Stimulated activated CD8-positive, alpha-beta memory T cell treated with anti-CD3 and anti-CD28 coated beads, Interleukin-7, amount 100 ng/mL, for 1 hour (primary cell): ENCODE measurements at places on chromosomes 1 and 21.

DNA sequence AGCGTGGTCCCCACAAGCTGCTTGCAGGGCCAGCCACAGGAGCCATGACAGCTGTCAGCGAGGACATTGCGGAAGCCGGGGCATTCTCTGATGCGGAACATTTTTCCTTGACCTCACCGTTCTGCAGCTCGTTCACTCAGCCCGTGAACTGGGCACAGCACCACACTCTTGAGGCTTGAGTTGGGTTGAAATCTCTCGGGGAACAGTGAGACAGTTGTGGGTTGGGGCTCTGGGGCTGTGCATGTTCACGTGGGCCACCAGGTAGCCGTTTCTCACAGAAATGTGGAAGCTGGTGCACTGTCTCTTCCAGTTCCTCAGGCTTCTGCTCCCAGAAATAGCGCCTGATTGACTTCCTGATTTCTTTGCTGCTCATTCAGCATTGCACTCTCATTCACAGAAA is 69.8 kb downstream of the SPSB1 start:
- DNase-seq: no peak

DNA sequence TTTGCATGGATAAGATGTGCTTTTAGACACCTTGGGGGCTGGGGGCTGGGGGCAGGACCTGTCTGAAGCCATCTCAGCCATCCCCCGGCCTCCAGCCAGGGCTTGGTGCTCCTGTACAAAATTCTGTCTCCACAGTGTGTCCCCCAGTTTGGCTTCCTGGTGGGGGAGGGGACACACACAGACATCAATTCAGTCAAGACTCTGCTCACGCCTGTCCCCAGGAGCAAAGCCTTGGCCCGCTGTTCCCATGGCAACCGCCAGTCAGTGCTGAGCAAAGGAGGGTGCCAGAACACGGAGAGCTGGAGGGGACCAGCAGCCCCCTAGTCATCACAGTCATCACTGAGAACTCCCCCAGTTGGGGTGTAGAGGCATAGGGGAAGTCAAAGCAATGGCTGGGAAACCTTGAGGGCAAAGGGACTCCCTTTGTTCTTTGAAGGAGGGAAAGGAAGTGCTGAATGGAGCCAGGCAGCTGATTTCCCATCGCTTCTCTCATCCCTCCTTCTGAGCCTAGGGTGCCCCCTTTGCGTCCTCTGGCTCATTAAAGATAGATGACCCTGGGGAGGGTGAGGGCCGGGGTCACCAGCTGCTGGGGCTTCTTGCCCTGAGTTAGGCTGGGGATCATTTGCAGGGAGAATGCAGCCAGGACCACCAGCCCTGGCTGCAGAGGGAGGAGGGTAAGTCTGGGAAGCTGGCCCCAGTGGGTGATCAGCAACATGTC is 134.9 kb upstream of the IPO9 start:
- no peak for DNase-seq

DNA sequence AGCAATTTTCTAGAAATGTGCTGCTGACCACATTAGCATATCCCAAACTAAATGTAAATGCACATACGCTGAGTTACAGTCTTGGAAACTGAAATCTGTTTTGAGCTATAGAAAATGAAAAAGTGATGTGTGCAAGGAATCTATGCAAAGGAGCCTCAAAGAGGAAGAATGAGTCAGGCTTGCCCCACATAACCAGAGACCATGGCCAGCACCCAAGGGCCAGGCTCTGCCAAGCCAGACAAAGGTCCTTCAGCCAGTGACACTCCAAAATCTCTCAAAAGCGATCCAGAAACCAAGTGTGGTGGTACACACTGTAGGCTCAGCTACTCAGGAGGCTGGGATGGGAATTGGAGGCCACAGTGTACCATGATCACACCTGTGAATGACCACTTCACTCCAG is 195.2 kb downstream of the TOMM20 start:
- DNase-seq: no peak

GRCh38 chr1:171748651-171749050 is 6.8 kb upstream of the VAMP4 start:
- no peak for DNase-seq

GRCh38 chr1:91754348-91754747 is 131.6 kb downstream of the TGFBR3 start:
- no peak for DNase-seq

GRCh38 chr21:43585924-43586413 is 73.3 kb downstream of the HSF2BP start:
- no peak for DNase-seq

DNA sequence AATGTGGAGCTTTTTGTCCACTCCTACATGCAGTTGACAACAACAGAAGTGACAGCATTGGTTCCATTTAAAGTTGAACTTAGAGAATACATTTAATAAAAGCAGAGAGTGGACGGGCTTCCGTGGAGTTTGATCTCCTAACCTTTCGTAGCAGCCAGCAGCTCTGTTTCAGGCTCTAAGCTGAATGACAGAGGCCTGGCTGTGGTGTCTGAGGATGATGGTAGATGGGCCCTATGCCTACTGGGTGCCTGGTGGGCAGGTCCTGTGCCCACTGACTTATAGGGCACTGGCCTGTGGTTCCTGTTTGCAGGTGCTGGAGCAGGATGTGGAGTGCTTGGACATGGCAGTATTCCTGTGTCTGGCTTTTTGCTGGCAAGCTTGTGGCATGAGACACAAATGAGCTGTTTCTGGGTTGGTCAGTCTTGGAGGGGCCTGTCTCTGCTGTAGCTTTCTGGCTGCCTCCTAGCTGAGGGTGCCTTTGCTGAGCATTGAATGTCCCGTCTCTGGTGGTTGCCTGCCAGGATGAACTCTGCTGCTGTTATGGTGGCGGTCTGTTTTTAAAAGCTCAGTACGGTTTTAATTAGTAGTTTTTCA is 54.6 kb downstream of the PRDM2 start:
- no peak for DNase-seq

DNA sequence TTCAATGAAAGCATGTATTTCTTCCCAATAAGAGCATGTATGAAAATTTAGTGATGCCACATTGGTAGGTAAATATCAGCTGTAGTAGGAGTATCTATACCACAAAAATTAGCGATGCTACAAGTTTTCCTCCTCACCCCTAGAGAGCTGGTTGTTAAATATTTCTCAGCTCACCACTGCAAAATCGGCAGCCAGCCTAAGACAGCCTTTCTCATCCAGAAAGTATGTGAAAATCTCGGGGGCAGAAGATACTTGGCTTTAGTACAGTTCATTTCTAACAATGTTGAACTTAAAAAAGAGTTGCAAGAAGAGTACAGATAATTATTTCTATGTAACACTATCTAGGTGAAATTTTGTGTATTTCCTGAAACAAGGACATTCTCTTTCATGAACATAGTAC is 235.4 kb downstream of the TPR start:
- DNase-seq: no peak

DNA sequence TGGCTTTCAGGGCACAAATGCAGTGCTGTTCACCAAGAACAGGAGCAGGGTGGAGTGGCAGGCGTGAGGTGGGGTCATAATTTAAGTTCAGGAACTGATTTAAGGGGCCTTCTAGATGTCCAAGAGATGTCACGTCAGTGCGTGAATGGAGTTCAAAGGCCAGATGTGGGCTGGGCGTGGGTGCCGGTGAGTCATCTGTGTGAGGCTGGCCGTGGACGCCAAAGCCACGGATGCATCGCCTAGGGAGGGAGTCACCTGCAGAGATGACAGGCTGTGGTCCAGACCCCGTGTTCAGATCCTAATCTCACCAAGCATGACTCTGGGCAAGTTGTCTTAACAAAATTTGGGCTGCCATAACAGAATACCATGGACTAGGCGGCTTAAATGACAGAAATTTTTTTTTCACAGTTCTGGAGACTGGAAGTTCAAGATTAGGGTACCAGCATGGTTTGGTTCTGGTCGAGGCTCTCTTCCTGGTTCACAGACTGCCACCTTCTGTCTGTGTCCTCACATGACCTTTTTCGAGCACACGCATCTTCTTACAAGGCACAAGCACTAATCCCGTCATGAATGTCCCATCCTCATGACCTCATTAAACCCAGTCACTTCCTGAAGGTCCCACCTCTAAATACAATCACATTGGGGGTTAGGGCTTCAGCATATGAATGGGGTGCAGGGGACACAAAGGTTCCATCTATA is 109.6 kb downstream of the PRDM2 start:
- no peak for DNase-seq

DNA sequence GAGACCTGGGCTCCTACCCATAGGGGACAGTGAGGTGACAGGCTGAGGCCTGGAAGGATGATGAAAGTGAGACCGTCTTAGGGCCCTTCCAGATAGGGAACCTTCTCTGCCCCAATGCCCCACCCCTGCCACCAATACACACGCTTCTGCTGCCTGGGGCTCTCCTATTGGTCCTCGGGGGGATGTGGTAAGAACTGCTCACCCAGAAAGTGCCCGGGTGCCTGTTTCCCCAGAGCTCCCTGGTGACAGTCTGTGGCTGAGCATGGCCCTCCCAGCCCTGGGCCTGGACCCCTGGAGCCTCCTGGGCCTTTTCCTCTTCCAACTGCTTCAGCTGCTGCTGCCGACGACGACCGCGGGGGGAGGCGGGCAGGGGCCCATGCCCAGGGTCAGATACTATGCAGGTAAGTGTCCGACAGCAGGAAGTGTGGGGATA is 948 bp downstream of the SEMA4A start:
- no peak for DNase-seq

- DNase-seq: no peak
Observed at GRCh38 chr21:36437745-36438128, 42.2 kb downstream of the CLDN14 start.

- DNase-seq: no peak
Observed at GRCh38 chr21:39971956-39972355, 104.7 kb downstream of the PCP4 start.
